ENCODE measurements at places on chromosomes 12 and 14.

DNA sequence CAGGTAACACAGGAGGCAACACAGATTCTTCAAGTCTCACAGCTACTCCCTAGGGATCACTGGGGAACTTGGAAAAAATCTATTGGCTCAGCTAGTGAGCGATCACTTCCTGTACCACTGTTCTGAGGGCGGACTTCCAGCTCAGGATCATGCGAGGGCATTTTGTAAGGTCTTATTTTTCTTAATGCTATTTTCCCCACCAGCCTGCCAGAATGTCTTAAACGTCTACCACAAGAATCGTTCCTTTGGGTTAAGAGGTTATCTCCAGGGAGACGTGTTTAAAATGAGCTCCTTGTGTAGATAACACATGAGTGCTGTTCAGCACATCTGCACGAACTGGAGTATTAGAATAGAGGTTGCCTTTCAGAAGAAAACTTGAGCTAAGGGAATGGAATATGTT is 162.6 kb downstream of the ETNK1 start:
- DNase-seq, result no peak

DNA sequence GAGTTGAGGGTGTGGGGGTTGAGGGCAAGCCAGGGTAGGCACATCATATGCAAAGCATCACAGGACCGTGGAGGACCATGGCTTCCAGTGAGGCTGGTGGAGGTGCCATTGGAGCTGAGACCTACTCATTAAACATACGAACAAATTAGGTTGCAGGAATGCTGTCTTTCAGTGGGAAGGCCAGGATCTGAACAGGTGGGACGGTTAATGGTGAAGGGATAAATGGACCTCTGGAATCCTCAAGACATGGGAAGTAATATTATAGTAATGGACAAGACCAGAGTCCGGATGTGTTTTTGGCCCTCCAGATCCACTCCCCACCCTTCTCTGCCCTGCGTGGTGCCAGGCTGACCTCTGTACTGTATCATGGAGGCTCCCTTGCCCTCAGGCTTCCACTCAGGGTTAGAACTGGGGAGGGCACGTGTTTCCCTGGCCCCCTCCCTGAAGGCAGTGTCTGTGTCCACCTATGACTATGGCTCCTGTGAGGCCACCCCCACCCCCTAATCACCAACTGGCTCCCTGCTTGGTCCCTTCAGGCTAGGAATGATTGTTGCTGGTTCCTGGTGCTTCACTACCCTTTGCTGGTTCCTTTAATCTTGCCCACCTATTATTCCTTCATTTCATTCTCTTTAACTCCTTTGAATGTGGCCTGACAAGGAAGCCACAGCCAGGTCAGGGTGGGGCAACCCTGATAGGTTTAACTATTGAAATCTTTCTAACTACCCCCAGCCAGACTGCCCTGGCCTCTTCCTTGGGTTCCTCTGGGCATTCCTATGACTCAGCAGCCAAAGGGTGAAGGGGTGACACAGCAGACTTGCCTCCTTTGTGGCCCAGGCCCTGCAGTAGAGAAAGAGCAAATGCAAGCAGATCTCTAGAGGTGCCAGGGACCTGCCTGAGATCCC is 10.7 kb downstream of the DHRS2 start:
- no peak for DNase-seq

DNA sequence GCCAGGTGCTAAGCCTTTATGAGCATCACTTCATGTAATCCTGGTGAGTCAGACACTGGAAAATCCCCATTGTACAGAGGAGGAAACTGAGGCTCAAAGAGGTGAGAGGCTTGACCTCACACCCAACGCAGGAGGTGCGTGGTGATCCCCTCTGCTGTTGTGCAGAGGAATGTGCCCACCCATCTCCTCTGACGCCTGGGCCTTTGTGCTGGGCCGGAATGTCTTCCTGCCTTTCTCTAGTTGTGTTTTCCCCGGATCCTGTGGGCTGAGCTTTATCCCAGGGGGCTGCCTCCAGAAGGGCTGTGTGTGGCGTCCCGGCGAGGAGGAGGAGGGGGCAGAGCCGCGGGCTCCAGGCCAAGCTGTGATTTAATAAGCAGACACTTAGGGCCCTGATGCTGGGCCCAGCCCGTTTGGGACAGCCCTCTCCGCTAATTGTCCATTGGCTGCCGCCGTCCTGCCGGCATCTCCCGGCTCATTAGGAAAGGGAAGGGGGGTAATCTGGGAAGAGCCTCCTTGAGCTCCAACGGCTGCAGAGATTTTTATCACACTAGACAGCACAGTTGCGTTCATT is 653.6 kb downstream of the MED13L start:
- no peak for DNase-seq

GRCh38 chr14:87059060-87059839 is 933.7 kb downstream of the GALC start:
- DNase-seq, result no peak

DNA sequence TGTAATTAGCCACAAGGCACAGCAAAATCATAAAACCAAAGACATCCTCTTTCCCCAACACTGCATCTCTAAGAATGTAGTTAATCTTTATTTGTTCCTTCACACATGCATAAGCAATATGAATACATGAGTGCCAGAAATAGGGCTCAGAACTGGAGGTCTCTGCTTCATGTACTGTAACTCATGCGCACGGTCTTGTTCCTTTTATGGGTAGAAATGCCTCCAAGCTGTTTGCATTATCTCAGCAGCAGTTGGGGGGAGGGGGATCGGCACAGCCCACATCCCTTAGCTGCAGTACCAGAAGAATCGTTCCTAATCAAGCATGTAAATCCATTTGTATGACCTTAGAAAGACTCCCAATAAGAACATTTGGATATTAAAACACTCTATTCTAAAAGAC is 20.0 kb downstream of the RHOJ start:
- no peak for DNase-seq

Measured in hematopoietic multipotent progenitor cell treated with erythropoietin and hydrocortisone succinate and interleukin-3 and kit ligand, for 8 days (in vitro differentiated cells).